ENCODE measurements at places on chromosomes 13 and 19.
A peak's percentile ranks its signal among the peaks of the same experiment; 100 is the strongest.

GRCh38 chr13:109938255-109938936, 152.0 kb upstream of the IRS2 start:
- DNase-seq = no peak

DNA sequence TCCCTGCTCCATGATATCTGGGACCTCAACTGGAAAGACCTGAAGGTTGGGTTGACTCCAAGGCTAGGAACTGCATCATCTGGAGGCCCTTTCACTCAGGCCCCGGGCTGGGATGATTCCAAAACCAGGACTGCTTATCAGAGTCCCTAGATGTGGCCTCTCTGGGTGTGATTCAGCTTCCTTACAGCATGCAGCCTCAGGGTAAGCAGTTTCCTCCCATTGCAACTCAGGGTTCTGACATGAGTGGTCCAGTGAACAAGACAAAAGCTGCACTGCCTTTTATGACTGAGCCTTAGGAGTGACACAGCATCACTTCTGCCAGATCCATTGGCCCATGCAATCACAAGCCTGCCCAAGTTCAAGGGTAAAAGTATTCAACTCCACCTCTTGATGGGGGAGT, 502.8 kb downstream of the COG6 start:
- no peak for DNase-seq

GRCh38 chr13:37326334-37326733, 220.9 kb upstream of the CSNK1A1L start:
- DNase-seq = no peak

DNA sequence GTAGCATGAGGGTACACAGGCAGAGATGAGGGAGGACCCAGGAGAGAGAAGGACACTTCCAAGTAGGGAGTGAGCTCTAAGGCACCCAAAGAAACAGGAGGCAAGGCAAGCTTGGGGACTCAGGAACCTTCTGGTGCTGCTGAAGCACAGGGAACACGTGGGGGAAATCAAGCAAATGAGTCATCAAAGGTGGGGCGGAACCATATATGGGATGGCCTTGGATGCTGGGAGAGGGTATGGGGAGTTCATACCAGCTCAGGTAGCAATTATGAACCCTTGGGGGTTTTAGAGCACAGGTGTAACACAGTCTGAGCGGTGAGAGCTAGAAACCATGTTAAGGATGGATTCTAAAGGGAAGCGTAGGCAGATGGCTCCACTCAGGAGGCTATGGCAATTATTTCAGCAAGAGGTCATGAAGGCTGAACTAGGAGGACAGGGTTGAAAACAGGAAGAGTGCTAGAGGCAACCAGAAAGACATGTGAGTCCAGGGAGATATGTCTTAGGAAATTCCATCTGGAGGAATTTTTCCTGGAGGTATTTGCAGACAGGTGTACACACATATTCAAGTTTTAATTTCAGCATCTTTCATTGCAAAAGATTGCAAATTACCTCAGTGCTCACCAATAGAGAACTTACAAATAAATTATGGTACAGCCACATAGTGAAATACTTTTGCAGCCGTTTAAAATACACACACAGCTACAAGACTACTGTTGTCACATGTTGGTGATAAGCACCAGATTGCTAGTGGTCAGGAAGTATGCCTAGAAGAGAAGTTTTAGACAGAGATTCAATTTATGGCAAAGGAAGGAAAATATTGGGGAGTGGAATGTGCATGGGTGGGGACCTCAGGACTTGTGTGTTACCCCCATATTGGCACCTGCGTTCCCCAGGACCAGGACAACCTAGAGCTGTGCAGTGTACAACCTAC, 77.0 kb downstream of the STARD13 start:
- DNase-seq = no peak

- DNase-seq = no peak
Observed at GRCh38 chr13:45594764-45595163, 20.8 kb downstream of the ERICH6B start.

DNA sequence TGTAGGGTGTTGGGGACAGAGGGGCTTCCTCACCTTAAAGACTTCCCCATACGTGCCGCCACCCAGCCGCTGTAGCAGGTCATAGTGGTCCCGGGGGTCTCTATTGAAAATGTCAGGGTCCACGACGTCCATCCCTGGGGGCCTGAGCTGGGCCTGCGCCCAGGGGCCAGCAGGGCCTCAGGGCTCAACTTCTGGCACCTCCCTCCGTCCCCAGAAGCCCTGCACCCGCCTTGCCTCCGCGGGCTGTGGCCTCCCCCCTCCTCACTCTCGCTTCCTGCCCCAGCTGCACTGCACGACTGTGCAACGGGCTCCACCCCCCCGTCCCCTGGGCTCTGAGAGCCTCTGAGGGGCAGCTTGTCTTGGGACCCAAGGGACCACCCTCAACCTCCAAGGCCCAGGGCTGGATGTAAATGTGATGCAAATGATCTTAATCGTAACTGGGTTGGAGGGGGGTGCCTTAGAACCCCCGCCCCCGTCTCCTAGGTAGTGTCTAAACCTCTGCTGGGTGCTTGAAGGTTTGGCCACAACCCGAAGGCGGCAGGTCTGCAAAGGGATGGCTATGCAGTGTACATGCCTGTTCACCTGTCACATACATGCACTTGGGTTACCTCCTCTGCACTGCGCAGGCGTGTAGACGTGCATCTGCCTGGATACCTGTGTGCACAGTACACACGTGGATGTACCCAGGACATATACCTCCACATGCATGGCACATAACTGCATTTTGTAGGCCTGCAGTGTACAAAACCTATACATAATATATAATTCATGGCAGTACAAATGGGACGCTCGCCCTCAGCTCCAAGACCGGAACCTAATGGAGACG, at the start of gene MAP4K1:
Gene MAP4K1, minus strand, starts transcription at position 190 of the 826 bp plus-strand sequence. Its CDS starts 58 bp downstream, at position 132.
- no peak for DNase-seq

GRCh38 chr19:33456076-33456844, 65.3 kb downstream of the PEPD start:
- no peak for DNase-seq

DNA sequence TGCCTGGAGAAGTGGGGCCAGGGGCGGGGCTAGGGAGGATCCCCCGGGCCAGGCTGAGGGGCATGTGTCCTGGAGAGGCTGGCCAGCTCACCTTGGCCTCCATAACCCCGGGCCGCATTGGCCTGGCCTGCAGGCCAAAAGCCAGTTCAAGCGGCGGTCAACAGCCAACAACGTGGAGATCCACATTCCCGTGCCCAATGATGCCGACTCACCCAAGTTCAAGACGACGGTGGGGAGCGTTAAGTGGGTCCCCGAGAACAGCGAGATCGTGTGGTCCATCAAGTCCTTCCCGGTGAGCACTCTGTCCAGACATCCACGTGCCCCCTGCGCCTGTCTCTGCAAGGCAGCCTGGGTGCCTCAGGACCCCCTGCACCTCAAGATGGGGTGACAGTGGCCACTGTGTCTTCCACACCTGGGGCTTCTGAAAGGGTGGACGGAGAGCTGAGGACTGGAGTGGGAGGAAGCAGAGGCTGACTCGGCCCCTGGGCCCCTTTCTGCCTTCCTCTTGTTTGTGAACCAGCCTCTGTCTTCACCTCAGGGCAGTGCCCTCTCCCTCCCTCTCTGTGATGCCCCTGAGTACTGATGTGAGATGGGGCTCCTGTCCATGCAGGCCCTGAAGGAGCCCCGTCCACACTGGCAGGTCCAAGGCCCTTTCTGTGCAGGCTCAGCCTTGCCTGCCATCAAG, 31.1 kb downstream of the AP1M1 start:
- no peak for DNase-seq

- DNase-seq = no peak
Observed at GRCh38 chr19:35468637-35469036, 20.6 kb downstream of the FFAR2 start.

DNA sequence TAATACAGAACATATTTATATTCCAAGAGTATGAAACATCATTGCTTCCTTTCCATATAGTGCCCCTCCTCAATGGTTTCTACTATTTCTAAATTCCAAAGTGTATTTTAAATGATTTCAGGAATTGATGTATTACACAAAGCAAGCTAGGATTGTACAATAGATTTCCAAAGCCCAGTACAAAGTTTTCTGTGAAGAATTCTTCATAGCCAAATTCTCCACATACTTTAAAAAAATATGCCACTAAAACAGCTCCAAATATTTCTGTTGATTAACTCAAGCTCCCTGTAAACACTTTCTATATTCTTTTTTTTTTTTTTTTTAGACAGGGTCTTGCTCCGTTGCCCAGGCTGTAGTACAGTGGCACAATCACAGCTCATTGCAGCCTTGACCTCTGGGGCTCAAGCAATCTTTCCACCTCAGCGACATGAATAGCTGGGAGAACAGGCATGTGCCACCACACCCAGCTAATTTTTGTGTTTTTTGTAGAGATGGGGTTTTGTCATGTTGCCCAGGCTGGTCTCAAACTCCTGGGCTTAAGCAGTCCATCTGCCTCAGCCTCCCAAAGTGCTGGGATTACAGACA, 50.6 kb downstream of the ELF1 start:
- DNase-seq = no peak

GRCh38 chr13:46621792-46622629, 69.0 kb downstream of the LRCH1 start:
- no peak for DNase-seq

- no peak for DNase-seq
Observed at GRCh38 chr13:23753458-23753857, 135.7 kb downstream of the MIPEP start.

DNA sequence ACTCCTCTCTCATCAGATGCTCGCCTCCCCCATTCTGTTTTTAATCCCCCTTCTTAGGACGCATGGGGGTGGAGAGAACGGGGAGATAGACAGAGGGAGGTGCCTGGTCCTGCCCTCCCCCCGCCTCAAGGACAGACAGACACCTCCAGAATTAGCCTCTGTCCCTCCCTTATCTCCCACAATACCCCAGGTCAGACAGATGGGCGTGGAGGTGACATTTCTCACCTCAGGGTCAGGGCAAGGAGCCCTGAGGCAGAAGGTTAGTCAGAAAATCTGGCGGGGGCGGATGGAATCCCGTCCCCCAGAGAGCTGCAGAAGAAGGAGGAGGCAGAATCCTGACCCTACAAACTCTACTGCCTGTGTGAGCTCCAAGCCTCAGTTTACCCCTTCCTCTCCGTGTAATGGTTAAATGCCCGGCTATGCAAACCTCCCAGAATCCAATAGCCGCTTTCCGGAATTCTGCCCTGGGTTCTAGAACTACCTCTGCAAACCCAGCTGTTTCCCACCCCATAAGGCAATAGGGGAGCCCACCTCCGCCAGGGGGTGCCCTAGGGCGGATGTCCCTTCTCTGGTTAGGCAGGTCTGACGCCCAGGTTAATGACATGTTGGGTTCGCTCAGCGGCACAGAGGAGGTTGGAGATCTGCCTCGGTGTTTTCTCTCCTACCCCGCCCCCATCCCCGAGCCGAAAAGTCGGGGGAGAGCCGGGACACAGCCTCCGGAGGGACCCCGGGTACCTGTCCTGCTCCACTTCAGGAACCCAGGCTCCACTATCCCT, 900 bp downstream of the PPP1R13L start:
- peak; percentile 39 for DNase-seq

DNA sequence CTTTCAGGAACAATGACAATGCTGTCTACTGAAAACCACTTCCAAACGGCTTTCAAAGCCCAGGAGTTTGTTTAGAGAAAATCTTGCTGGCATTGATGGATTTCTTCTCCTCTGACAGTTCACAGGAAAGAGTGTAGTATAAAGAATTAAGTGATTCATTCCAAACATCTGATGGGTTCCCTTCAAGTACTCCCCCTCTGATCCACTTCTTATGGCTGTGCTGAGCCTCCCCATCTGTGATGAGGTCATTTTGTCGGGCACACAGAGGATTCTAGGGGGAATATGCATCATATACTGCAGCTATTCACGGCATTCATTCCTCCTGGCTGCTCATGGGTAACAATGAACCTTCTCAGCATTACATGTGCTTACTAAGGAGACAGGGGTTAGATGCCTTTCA, 107.9 kb downstream of the RGCC start:
- no peak for DNase-seq

DNA sequence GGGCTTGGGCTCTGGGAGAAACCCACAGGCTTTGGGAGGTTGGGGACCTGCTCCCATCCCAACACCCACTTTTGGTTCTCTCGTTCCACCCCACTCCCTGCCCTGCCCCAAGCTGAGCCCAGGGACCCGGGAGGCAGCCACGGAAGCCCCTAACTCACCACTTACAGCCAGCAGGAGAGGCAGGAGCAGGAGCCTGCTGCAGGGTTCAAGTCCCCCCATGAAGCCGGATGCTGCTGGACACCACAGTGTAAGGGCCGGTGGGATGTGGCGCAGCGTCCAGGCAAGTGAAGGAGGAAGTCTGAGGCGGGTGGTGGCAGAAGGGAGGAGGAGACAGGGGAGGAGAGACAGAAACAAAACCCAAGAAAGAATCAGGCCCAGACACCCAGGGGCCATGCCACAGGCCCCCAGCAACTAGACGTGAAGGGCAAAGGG, at the start of gene TYROBP:
Gene TYROBP, minus strand, starts transcription at position 286 of the 432 bp plus-strand sequence. Its CDS starts 67 bp downstream, at position 219.
- no peak for DNase-seq

DNA sequence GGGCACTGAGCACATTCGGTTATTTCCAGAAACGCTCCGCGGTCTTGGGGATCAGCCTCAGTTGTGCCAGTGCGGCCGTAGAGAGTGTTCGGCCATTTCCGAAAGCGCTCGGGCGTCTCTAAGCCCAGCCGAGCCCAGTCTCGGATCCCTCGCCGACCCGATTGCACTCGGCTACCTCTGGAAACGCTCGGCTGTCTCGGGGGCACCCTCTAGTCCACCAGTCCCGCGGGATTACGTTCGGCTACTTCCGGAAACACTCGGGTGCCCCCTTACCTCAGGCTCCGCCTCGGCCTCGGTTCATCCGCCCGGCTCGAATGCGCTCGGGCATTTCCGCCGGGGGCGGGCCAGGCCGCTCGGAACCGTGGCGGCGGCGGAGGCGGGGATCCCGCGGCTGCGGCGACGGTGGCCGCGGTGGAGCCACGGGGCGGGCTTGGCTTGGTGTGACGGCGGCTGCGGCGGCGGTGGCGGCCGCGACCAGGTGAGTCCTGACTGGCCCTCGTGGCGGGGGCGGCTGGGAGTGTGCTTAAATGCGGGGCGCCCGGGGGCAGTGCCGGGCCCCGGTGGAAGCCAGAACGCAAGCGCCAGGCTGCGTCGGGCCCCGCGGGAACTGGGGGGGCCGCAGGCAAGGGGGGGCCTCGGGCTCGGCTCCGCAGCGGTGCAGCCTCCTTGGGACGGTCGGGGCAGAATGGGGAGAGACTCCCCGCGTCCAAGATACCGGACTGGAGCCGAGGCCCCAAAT, at the start of gene PIK3R2:
Gene PIK3R2, plus strand, starts transcription at position 347 of the 739 bp plus-strand sequence. CDS start 2,717 bp downstream, outside the sequence.
- DNase-seq = peak; percentile 100

GRCh38 chr13:24718192-24718965, 38.2 kb downstream of the ATP12A start:
- DNase-seq = no peak

- peak; percentile 18 for DNase-seq
Observed at GRCh38 chr13:98143601-98144026, 720 bp downstream of the FARP1 start.

DNA sequence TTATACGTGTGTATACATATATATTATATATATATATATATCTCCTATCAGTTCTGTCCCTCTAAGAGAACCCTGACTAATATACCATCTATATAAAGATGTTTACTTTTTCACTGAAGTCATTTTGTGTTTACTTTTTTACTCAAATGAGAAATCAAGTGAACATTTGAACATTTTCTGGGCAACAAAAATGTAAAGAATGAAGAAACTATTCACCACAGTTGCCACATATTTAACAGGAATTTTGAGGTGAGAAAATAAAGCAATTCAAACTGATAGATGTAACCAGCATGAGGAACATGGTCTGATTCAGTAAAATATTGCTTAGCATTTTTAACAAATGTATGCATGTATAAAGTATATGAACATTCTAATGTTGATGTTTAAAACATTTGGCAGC, 299.2 kb upstream of the KLHL1 start:
- no peak for DNase-seq
